ENCODE measurements at places on chromosomes 7 and 10.

DNA sequence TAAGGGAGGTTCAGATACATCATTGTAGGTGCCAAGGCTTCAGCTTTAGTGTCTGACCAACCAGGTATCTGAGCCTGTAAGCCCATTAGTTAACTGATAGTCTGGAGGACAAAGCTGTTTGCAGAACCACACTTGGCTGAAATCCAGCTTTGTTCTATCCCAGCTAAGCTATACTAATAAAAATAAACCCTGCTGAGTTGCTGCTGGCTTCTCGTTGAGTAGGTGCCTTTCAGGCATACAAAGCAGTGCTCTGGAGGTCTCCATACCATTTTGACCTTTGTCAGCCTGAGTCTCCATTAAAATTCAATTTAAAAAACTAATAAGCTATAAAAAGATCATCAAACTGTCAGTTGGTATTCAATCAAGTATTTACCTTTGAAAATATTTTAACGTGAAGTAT lies 22.0 kb downstream of the CDCA7L start:
- DNase-seq = no peak

DNA sequence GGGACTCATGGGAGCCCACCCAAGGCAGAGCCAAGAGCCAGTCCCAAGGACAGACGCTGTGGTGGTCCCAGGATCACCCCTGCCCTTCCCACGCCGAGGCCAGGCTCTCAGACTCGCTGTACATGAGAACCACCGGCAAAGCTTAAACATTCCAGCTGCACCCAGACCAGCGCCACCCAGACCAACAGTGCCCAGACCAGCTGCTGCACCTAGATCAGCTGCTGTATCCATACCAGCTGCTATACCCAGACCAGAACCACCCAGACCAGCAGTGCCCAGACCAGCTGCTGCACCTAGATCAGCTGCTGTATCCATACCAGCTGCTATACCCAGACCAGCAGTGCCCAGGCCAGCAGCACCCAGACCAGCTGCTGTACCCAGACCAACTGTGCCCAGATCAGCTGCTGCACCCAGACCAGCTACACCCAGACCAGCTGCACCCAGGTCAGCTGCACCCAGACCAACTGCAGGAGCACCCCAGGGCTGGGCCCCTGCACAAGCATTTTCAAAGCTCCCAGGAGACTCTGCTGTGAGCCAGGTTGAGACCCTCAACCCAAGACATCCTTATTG lies 47.9 kb upstream of the CNPY1 start:
- DNase-seq = no peak

- no peak for DNase-seq
These were observed 1.9 kb upstream of the IFRD1 start for GRCh38 chr7:112448381-112448780.

DNA sequence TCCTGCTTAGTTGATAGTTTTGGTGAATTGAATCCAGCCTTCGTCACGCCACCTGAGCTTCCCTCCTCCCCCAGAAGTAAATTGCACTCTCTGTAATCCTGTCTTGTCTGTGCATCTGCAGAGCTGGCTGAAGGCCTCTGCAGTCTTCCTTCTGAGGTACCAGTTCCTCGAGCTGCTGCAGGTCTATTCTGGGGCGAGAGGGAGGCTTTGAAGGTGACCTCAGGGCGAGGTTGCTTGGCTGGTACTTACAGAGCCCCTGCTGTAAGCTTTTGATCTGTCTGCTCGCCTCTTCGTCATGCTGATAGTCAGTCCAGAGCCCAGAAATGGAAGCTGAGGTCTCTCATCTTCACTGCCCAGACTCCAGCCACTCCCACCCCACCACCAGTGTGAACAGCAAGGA lies 513.6 kb upstream of the FOXK1 start:
- DNase-seq = no peak

- no peak for DNase-seq
These were observed 79.3 kb downstream of the OAT start for GRCh38 chr10:124339119-124340032.

GRCh38 chr10:62992145-62992721 lies 140.9 kb upstream of the NRBF2 start:
- no peak for DNase-seq

GRCh38 chr10:11754620-11755019 lies 12.4 kb downstream of the ECHDC3 start:
- no peak for DNase-seq

GRCh38 chr10:619710-620109 lies 69.8 kb downstream of the DIP2C start:
- no peak for DNase-seq

DNA sequence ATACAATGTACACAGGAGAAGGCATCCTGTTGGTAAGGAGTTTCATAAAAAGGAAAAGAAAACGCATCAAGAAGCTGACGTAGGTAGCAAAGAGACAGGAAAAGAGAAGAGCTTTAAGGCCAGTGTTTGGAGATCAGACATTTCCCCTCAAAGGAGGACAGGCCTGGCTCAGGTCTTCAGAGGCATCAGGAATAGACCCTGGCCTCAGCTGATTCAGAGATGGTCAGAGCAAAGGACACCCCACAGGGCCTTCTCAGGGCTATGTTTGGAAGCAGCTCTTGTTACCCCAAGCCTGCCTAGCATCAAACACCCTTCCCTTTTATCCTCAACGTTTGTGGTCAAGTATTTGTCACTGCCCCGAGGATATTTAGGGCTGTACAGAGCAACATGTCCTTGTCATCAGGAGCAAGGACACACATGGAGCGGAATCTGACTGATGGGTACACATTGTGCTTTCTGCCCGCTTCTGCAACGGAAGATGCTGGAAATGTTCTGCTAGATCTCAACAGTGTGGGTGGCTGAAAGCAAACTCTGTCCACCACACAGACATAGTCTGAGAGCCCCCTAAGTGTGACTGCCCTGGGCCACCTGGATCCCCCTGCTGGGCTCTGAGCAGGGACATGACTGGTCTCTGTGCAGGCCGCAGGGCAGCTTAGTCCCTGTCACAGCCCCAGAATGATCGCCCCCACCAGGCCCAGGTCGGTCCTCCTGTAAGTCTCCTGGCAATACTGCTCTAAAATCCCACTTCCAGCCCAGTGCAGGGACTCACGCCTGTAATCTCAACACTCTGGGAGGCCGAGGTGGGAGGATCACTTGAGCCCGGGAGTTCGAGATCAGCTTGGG lies 1.0 kb upstream of the ZDHHC4 start:
- no peak for DNase-seq

- no peak for DNase-seq
These were observed 56.9 kb upstream of the TNS3 start for GRCh38 chr7:47638679-47639315.

GRCh38 chr10:69290993-69291392 lies 12.7 kb downstream of the HK1 start:
- no peak for DNase-seq
